ENCODE measurements at places on chromosomes 3 and 15.

GRCh38 chr3:41477399-41478014 lies 278.2 kb downstream of the CTNNB1 start:
- no peak for DNase-seq

DNA sequence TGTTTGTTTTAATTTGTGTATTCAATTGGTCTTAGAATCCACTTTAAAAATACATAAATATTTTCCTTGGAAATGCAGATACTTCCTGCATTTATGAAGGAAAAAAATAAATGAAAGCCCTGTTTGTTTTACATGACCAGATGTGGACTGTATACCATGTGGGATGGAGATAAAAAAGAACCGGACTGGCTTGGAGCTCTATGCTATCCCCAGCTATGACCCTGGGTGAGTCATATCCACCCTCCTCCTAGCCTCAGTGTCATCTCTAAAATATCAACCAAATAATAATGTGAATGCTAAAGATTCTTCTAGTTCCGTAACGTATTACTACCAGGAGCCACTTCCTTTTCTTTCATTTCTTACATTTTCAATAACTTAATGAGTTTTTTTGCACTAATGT lies 44.5 kb upstream of the PDZRN3 start:
- no peak for DNase-seq

- DNase-seq, result no peak
Measured at GRCh38 chr15:73695773-73696640, 11.8 kb downstream of the CD276 start.

- DNase-seq, result no peak
Measured at GRCh38 chr15:96276438-96277210, 53.9 kb upstream of the NR2F2 start.

DNA sequence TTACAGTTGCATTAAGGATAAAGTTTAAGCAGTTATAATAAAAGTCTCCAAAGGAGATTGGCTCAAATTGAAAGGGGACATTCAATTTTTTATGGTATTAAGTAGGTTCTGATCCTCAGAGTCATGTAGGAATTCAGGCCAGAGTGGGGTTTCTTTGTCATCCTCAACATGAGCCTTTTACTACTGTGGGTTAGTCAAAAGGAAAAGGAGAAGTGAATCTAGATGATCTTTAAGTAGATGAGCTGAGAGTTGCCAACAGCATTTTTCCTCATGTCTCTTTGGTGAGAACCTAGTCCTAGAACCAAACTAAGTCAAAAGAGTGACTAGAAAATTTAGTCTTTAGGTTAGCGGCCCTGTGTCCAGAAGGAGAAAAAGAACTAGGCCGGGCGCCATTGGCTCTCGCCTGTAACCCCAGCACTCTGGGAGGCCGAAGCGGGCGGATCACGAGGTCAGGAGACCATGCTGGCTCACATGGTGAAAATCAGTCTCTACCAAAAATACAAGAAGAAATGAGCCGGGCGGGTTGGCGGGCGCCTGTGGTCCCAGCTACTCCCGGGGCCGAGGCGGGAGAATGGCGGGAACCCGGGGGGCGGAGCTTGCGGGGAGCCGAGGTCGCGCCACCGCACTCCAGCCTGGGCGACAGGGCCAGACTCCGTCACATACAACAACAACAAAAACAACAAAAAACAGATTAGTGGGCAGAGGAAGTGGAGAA lies 4.2 kb upstream of the CHL1 start:
- DNase-seq, result no peak

DNA sequence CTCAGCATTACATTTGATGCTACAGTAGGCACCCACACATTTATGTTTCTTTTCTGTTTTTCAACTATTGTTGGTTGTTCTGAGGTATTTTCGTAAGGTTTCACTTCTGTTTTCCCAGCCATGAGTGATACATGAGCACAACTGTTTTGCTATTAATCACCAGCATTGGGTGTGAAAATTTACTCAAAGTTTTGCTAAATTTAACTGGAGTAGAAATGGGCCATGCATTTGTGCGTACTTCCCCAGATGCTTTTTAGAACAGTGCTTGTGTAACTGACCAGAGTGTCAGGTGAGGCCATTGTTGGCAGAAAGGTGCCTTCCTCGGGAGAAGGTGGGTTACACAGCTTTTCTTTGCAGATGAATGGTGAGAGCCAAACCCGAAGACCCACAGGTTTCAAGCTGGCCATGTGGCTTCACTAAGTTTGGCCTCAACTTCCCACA lies 70.4 kb downstream of the ST6GAL1 start:
- DNase-seq, result peak; percentile 86

All from activated CD4-positive, alpha-beta T cell treated with anti-CD3 and anti-CD28 coated beads, Interleukin-2, amount 50 U/mL, for 16 hours (primary cell).